ENCODE measurements at places on chromosomes 1 and 21.

- no peak for DNase-seq
Observed at GRCh38 chr1:185581961-185582725, 152.0 kb upstream of the HMCN1 start.

GRCh38 chr1:109667452-109668122 lies at the start of gene GSTM2:
Gene GSTM2 (plus strand): TSS chr1:109668057. CDS start chr1:109668116, 59 bp downstream.
- DNase-seq, result peak; percentile 78

DNA sequence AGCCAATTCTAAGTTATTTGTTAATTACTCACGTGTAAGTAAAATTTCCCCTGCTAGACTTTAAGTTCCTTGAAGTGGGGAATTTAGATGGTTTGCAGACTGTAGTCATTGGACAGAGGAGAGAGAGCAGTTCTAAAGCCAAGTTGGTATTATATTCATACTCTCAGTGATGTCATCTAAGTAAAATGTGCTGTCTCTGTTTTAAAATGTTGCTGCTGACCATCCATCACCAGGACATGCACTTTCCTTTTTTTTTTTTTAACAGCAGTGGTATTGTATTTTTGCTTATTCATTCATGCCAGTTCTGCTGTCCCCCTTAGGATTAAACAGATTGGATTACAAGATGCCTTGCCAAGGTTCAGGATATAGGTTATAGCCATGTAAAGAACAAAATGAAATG lies 2.3 kb downstream of the TTLL7 start:
- no peak for DNase-seq

DNA sequence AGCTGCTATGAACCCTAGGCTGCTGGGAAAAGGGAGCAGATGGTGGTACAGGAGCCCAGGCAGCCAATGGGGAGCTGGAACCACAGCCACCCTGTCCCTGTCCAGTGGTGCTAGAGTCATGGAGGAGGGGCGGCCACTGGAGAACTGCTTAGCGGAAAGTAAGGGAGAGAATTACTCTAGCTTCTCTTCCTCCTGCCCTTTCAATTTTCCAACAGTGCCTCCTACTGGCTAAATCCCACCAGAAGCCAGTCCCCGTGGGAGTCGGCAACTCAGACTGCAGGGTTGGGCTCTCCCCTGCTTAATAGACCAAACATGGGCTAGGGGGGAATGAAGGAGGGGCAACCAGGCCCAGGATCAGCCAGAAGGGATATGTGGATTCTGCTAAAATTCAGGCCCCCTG lies 154.5 kb downstream of the ACTL8 start:
- no peak for DNase-seq

GRCh38 chr1:228018961-228019721 lies 12.3 kb downstream of the WNT3A start:
- DNase-seq, result peak; percentile 70

DNA sequence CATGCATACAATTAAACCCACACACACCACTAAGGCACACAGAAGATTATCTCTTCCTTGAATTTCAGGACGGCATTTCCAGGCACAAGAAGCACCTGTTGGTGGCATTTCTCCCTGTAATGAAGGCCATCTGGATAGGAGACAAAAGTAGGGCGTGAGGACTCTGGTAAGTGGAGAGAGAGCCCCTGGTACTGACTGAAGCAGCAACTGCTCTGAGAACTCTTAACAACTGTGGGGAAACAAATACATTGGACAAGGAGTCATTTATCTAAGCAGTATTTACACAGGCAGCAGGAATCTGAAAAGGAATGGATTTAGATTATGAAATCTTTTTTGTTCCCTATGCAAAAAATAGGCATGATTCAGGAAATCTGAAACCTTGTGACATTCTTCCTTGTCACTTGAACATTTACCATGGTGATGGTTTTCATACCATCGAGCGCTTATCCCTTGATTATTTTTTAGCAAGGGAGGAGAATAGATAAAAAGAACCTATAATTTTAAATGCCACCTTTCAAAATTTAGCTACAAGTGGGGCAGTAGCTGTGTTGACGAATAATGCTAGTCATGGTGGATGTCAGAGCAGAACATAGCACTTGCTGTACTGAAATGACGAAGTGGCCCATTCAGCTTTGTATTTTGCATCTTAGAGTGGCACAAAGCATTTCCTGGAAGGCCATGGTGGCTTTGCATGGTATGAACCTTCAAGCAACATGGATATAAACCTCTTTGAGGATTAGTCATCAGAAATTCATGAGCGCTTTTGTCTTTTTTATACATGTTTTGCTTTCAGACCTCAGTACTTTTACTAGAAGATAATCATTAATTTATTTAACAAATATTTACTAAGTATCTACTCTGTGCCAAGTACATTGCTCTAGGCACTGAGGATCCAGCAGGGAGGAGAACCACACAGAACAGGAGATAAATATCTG lies 362.0 kb downstream of the ADGRL2 start:
- DNase-seq, result no peak

- DNase-seq, result no peak
Observed at GRCh38 chr21:42311816-42312625, 3.2 kb downstream of the TFF3 start.

- DNase-seq, result no peak
Observed at GRCh38 chr1:166272851-166273250, 106.0 kb upstream of the FAM78B start.

DNA sequence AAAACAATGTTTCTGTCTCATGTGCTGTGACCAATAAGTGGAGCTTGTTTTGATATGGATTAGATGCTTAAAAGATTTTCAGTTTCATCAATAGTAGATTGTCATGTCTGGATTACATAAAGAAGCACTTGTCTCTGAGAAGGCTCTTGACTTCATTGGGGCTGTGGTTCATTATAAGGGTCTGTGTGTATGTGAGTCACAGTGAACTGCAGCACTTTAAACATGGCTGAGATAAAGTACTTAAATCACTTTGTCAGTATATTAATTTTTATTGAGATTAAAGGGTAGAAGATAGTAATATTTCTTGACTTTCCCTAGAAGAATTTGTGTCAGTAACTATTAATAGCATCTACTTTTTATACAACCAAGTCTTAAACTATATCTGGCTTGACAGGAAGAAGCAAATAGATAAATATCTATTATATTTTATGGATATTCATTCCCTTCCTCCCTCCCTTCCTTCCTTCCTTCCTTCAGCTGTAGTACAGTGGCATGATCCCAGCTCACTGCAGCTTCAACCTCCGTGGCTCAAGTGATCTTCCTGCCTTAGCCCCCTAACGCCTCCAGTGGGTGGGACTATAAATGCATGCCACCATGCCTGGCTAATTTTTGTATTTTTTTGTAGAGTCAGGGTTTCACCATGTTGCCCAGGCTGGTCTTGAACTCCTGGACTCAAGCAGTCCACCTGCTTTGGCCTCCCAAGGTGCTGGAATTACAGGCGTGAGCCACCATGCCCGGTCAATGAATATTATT lies 48.8 kb downstream of the ZFYVE9 start:
- DNase-seq, result no peak

GRCh38 chr1:206013026-206013795 lies 10.0 kb upstream of the RAB7B start:
- DNase-seq, result no peak

DNA sequence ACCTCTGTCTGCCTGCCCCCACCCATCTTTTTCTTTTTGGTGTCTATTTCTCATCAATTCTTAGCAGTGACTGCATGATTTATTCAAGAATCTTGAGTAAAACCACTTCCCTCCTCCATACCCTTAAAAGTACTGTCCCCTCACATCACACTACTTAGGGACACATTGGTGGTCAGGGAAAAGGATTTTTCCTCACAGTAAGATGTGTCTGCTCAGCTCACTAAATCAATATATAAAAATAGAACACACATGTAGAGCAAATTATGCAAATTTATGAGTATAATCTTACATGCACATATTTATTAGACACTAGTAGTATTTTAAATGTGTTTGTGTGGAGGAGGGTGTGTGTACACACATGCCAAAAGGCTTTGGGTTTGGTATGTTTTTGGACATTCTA lies 202.0 kb downstream of the PBX1 start:
- no peak for DNase-seq

GRCh38 chr1:87999852-88000251 lies 671.2 kb downstream of the LMO4 start:
- DNase-seq, result peak; percentile 19

GRCh38 chr1:119373465-119373864 lies 4.9 kb downstream of the HAO2 start:
- DNase-seq, result no peak

DNA sequence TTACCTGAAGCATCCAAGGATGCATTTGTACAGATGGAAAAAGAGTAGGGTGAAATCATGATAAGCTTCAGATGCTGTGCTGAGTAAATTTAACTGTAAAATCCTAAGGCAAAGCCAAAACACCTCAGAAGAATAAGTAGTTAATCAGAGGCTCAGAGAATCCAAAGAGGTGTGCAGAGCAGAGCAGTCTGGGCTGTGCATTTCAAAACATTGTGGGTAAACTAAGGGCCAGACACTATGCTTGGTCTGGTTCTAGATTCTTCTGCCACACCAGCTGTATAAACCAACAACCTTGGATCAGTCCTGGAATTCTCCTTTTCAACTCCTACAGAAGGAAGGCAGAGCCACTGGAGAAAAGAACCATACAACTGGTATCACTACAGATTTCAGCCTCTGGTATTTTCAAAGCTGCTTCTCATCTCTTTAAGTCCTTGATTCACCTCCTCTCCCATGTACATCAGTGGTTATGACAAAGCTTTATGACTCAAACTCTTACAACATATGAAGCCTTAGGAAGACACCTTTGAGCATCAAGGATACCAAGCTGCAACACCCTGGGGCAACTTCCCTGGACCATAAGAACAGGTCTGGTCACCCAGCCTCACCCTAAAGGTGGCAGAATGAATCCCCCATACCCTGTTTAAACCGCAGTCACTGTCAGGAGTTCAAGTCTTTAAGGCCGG lies 11.6 kb upstream of the HIPK1 start:
- DNase-seq, result no peak

DNA sequence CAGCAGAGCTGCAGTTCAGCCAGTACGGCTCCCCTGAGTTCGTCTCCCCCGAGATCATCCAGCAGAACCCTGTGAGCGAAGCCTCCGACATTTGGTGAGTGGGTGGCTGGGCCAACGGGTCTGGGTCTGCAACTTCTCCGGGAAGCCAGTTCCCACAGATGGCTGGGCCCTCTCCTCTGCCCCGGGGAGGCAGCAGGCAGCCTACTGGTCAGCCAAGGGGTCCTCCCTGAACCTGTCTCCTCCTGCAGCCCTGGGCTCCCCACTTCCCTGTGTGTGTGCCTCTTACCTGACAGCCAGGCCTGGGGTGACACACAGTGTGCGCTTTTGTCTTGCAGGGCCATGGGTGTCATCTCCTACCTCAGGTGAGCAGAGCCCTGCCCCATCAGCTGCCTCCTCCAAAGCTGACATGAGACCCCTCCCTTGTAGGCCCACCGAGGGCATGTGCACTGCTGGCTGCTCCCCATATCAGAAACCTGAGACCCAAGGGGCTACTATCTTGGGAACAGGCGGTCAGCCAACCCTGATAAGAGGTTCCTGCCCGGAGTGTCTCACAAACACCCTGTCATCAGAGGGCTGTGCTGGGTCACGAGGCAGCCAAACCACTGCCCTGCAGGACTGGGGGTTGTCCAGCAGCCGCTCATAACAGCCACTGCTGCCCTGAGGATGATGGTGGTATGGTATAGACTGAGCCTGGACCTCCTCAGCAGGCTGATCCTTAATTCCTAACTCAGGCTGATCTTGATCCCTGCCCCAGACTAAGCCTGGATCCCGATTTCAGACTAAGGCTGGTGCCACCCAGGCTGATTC lies 37.6 kb downstream of the TRIM11 start:
- DNase-seq, result no peak

GRCh38 chr21:15241997-15242736 lies 177.4 kb upstream of the NRIP1 start:
- no peak for DNase-seq

GRCh38 chr1:246607462-246607861 lies 41.2 kb downstream of the CNST start:
- DNase-seq, result no peak

- no peak for DNase-seq
Observed at GRCh38 chr1:239807361-239807760, 284.3 kb upstream of the FMN2 start.

DNA sequence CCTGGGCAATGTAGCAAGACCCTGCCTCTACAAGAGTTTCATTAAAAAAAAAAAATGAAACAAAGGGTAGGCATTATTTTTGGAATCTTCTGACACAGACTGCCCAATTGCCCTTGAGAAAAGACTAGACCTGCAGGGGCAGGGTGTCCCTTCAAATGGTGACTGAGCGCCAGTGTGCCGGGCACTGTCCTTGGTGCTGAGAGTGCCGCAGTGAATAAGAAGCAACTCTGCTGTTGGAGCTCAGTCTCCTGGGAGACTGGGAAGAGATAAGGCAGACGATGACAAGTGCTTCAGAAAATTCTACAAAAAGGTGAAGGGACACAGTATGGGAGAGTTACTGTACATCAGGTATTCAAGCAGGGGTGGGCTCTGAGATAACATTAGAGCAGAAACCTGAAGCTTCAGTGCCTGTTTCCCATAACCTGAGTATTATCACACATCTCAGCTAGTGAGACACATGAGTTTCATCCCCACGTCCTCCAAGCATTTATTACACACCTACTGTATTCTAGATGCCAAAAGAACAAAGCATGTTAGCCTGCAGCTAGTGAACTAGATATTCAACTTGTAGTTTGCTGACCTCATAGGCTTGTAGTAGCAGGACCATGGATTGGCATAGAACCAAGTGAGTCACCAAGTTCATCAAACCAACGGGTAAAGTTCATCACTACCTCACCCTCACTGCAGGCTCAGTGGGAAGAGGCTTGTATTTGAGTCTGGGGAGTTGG lies 18.4 kb upstream of the RPL11 start:
- DNase-seq, result no peak

GRCh38 chr21:38917043-38917774 lies 111.5 kb downstream of the ETS2 start:
- DNase-seq, result no peak

- no peak for DNase-seq
Observed at GRCh38 chr1:67298762-67299161, 8.9 kb upstream of the IL12RB2 start.

GRCh38 chr1:61978796-61979195 lies 215.9 kb upstream of the L1TD1 start:
- DNase-seq, result no peak

DNA sequence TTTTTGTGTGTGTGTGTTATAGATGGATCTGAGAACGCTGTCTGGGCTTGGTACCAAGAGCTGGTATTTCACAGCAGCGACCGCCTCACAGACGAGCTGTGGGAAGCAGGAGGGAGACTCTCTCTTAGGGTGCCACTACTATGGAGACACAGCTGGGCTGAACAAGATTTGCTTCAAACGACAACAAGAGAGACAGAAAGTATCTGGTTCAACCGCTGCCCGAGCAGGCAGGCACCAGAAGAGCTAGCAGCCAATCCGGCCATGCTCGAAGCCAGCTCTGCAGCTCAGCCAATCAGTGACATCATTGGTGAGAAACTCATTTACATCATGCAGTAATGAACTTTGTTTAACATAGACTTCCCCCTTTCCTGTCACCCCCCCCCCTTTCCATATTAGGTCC lies 341.3 kb downstream of the USP25 start:
- DNase-seq, result peak; percentile 80
